ENCODE measurements at places on chromosomes 16 and 17.

- peak; percentile 85 for DNase-seq
Observed at GRCh38 chr16:85612801-85613603, at the start of gene GSE1. GSE1 (plus strand) TSS chr16:85613322; CDS start chr16:85613392, 70 bp downstream.

DNA sequence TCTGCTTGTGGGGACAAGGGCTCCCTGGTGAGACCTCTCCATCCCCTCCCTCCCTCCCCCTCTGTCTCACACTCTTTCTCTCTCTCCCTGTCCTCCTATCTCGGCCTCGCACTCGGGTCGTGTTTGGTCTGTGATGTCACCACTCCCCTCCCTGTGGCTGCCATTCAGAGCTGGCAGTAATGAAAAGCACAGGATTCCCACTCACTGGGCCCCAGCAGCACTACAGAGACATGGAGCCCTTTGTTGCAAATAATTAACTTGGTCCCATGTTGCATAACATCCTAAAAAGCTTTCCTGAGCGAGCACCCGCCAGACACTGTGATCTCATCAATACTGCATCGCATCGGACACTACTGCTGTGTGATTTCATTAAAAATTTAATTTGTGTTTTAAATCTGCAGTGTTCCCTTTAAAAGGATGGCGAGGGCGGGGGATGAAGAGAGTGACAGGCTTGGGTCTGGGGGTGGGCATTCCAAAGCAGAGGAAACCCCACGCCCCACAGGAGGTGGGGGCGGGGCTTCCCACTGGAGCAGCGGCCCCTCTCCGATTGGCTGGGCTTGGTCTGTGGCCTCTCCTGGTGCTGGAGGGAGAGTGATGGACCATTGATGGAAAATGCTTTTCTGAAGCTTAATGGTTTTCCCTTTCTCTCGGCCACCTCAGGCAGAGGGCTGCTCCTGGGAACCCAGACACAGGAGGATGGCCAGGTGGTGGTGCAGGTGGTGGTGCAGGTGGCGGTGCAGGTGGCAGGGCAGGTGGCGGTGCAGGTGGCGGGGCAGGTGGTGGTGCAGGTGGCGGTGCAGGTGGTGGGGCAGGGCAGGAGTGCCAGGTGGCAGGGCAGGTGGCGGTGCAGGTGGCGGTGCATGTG lies 15.3 kb upstream of the NPTX1 start:
- DNase-seq: no peak

DNA sequence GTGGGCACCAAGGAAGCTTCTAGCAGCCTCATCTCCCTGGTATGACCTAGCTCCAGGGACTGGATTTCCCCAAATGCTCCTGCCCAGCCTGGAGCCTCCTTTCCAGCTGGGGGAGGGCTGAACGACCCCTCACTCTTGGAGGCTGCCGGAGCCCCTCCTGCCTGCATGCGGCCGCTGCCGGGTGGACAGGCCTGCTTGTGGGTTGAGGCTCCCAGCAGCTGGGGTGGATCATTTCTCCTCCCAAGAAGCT lies 213.6 kb downstream of the SEC14L1 start:
- no peak for DNase-seq

- no peak for DNase-seq
Observed at GRCh38 chr17:58367461-58367860, 15.5 kb upstream of the SUPT4H1 start.

GRCh38 chr17:10162096-10162495 lies 36.3 kb downstream of the GAS7 start:
- DNase-seq: no peak

- no peak for DNase-seq
Observed at GRCh38 chr17:2468270-2468669, 43.4 kb downstream of the METTL16 start.

GRCh38 chr17:61783556-61784304 lies 79.6 kb downstream of the BRIP1 start:
- no peak for DNase-seq

GRCh38 chr17:17573912-17574311 lies 17.6 kb downstream of the PEMT start:
- DNase-seq: no peak

GRCh38 chr17:82497483-82498405 lies 21.8 kb upstream of the FOXK2 start:
- peak; percentile 66 for DNase-seq

DNA sequence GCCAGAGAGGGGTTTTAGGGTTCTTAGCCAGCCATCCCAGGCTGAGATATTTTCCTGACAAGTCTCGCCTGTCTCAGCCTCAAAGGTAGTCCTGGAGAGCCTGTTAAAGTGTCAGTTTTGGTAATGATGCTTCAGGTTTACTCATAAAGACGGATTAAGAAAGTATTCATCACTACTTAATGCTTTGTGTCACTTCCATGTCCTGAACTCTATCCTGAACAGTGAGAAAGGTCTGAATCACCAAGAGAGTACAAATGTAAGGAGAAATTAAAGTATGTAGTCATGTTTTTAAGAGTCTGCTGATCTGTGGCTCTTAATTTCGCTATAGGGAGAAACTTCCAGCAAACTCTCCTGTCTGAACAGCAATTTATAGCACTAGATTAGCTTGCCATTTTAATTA lies 14.0 kb downstream of the RPGRIP1L start:
- DNase-seq: no peak

- no peak for DNase-seq
Observed at GRCh38 chr17:48322060-48322459, 108.0 kb downstream of the SKAP1 start.

- peak; percentile 71 for DNase-seq
Observed at GRCh38 chr17:17729620-17730249, 48.5 kb downstream of the RAI1 start.

DNA sequence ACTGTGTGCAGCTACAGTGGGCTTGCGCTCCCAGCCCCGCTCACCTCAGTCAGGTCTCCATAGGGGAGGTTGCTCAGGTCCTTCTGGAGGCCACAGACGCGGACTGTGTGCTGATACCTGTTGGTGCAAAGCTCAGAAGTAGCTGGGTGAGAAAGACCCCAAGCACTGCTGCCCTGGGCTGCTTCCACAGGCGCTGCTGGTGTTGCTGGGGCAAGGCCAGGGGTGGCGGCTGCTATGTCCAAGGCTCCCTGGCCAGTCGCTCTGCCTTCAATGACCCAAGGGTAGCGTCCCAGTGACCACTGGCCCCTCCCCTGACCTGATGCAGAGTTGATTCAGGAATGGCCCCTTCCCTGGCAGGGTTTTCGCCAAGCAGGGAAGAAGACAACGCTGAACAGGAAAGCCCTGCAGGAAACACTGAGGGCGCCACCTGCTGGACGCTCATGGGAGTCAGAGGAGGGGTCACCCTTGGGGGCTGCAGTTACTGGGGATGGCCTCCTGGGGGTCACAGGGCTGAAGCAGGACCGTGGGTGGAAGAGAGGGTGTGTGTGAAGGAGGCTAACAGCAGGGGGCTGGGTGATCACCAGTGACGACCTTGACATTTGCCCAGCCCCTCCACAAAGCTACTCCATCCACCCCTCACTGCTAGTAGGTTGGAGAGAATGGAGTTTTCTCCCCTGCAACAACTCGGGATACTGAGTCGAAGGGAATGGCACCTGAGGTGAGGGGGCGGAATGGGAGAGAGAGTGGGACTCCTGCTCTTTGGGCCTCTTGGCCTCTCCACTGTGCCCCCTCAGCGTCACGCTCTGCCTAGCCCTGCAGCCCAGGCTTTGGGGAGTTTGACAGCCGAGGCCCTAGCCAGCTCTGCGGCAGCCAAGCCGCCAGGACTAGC lies 38.3 kb downstream of the ABCC12 start:
- peak; percentile 68 for DNase-seq

GRCh38 chr17:82553210-82553930 lies 33.8 kb downstream of the FOXK2 start:
- DNase-seq: no peak

DNA sequence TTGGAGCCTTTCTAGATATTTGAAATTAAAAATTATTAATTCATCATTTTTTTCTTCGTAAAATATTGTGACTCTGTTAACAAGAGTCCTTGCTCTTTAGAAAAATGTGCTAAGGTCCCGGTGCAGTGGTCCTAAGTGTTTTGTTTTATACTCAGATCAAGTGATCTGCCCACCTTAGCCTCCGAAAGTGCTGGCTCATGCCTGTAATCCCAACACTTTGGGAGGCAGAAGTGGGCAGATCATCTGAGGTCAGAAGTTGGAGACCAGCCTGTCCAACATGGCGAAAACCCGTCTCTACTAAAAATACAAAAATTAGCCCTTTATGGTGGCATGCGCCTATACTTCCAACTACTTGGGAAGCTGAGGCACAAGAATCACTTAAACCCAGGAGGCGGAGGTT lies 82.6 kb upstream of the LGALS9 start:
- DNase-seq: no peak

DNA sequence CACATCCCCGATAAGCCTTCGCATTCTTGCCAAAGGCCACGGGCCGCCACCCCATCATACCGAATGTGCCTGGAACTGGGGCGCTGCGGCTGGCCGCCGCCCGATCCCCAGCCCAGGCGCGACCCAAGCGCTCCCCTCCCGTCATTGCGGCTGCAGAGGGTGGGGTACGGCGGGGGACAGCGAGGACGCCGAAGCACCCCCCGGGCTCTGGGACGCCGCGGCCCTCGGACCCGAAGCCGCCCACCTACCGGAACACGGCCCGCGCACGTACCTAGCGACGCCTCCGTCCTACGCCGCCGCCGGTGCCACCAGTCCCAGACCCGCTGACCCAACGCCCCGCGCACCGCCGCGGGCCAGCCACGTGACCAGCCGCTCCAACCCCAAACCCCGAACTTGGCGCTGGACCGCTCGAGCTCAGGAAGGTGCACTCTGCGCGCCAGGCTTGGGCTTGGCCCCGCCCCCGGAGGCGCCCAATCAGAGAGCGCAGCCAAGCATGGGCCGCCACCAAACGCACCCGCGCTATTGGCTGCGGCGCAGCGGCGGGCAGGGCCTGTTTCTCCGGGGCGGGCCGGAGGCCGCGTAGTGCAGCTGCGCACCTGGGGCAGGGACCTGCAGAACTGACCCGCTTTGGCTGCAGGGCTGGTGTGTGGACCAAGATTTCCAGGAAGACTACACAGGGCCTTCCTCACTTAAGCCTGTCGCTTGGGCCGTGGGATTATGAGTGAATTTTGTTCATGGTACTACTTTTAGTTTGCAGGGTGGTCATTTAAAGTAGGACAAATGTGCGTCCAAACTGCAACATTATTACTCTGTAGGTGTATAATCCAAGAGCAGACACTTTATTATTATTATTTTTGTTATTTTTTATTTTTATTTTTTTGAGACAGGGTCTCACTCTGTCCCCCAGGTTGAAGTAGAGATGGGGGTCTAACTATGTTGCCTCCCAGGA lies at the start of gene SHMT1:
TSS of gene SHMT1 (minus strand) at position 450 of the 949 bp plus-strand sequence. CDS start 7,569 bp downstream, outside the sequence.
- peak; percentile 95 for DNase-seq

DNA sequence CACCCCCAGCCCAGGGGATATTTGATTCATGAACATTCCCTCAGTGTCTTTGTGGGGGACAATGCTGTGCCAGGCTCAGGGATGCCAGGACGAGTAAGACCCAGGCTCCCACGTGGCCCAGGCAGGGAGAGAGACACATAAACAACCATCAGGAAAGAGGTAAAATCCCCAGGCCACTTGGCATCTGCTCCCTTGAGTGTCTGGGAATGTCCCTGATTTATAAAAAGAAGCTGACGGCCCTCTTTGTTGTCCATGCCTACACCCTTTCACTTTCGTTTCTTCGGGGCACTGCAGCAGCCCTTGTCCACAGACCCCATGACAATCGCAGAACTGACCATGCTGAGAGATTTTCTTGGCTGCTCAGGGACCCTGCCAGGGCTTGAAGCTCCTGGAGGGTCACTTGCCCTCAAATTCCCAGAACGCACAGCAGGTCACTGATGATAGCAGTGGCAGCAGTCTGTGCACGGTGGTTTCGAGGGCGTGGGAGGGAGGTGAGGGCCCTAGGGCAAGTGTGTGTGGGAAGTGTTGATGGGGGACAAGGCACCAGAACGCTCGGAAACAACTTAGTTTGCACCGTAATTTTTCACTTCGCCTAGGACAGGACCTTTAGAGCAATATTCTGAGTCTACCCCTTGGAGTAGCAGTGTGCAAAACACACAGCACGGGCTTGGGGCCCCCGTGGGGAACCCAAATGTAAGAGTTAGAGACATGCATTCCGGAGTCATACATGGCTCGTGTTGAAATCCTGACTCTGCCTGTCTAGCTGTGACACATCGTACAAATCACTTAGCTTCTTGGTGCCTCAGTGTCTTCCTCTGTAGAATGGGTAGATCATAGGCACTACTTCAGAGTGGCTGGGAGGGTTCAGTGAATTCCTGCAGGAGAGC lies 4.7 kb downstream of the NOD2 start:
- peak; percentile 76 for DNase-seq

- DNase-seq: no peak
Observed at GRCh38 chr17:76820561-76820960, 47.6 kb upstream of the MGAT5B start.

GRCh38 chr17:65366102-65366844 lies 195.2 kb downstream of the AXIN2 start:
- DNase-seq: peak; percentile 77
